ENCODE measurements at places on chromosomes 12 and 14.
A peak's percentile ranks its signal among the peaks of the same experiment; 100 is the strongest.

DNA sequence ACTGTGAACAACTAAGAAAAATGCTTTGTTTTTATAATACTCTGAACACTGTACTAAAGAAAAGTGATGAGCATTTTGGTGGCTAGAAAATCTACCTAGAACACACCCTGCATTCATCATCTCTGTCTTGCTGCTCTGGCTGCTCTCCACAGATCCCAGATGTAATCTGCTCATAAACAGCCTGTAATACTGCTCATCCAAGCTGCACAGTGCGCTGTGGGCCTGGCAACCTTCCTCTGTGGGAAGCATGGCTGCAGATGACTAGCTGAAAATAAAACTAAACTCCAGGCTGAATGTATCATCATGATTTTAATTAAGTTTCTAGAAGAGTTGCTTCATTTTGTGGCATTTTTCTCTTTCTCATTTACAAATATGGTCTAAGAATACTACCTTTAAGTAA is 200.7 kb downstream of the SLC2A13 start:
- no peak for DNase-seq

- DNase-seq: no peak
These were observed 1.8 kb downstream of the TMCC3 start for GRCh38 chr12:94648578-94648977.

GRCh38 chr12:29241821-29242591 is 92.9 kb downstream of the FAR2 start:
- DNase-seq: no peak

DNA sequence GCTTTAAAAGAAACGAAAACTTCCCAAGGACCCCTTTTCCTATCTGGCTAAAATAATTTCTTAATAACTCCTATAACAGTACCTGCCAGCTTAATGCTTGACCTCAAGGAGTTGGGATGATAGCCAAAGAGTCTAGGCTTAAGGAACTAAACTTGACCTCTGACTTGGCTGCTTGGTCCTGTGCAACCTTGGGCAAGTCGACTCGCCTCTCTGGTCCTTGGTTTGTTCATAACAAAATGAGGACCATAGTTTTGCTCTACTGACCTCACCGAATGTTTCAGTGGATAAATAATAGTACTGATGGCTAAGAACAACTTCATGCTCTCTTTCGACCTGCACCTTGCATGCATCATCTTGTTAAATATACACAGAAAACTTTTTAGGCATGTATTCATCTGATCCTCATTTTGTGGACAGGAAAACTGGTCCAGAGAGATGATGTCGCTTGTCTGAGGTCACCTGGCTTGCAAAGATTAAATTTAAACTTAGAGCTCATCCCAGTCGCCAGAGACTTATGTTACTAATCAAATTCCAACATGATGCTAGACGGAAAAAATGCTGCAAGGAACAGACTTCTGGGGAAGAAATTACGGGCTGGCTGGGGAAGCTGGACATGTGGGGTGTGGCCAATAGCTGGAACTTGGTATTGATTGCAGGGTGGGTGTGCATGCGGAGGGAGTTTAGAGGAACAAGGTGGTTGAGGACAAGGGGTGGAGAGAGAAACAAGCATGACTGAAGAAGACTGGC is 38.0 kb upstream of the WSCD2 start:
- DNase-seq: no peak

- no peak for DNase-seq
These were observed 707 bp downstream of the G2E3 start for GRCh38 chr14:30559638-30560091.

GRCh38 chr14:21868442-21869046 is 194.9 kb upstream of the OR4E1 start:
- peak; percentile 80 for DNase-seq

DNA sequence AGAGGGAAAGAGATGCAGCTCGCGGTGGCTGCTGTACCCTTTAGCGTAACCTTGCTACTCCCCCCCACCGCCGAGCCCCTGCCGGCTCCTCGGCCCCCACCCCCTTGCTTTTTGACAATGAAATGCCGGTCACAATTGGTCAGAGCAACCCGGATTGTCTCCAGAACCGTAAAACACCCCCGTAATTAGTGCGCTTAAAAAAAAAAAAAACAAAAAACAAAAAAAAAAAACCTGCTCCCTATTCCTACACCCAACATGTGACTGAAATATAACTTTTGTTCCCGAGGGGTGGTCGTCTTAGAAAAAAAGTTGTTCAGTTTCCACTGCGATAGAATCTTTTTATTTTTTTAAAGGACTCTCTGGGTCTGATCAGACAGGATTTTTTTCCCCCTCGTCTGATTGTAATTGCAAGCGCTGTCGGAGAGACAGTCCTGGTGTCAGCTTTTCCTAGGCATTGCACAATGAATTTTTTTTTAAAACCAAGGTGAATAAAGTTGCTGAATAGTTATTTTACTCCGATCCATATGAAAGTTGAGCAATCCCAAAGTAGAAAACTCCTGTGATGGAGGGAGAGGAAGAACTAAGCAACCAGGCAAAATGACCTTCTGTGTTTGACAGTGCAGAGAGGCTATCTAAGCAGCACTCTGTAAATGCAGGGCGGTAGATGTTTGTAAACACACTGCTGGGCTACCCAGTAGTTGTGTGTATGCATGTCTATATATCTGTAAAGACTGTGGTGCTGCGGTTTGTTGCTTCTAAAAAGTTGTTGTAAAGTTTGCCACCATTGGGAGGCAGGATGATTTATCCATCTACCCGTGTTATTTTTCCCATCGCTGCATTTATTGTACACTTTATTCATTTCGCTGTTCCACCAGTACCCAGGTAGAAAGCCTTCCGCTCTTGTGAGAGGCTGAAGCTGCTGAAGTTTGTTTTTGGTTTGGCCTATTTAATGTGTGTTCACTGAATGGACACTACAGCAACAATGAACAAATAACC is 1.1 kb downstream of the ETV6 start:
- DNase-seq: no peak

- DNase-seq: no peak
These were observed 17.8 kb upstream of the LGALS3 start for GRCh38 chr14:55111122-55111708.

- DNase-seq: no peak
These were observed 77.5 kb upstream of the RASSF3 start for GRCh38 chr12:64532734-64533351.

- DNase-seq: no peak
These were observed 55.2 kb downstream of the TMCC3 start for GRCh38 chr12:94595152-94595551.

GRCh38 chr14:104912053-104912452 is 12.6 kb upstream of the PLD4 start:
- no peak for DNase-seq

DNA sequence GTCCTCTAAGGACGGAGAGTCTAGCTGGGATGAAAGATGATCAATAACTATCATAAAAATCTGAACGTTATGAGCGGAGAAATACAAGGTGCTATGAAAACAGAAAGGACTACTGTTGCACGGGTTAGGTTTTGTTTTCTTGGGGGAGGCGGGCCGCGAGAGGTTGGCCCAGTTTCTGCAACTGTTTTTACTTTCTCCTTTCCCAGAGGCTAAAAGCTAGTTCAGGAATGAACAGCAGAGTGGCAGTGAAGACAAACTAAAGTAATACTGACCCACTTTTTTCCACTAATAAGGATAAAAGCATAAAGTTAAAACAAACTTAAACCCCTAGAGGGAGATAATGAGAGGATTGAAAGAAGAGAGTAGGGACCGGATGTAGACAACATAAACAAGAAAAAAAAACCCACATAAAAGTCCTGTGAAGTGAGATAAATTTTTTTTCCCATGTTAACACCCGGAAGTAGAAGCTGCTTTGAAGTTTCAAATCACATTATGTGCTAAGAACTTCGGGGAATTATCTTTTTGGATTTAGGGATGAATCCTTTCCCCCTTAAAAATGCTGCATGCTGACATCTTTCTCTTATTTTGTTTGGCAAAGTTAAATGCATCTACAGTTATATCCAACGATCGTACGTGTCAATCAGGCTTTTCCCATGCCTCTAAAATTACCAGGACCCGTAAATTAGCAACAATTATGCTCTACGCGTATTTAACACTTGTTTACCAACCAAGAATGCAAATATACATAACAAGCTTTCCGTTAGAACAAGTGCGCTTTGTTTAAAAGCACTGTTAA is 1.0 kb upstream of the CDK17 start:
- DNase-seq: peak; percentile 21

- DNase-seq: no peak
These were observed 158.0 kb upstream of the CAND1 start for GRCh38 chr12:67111182-67111581.

DNA sequence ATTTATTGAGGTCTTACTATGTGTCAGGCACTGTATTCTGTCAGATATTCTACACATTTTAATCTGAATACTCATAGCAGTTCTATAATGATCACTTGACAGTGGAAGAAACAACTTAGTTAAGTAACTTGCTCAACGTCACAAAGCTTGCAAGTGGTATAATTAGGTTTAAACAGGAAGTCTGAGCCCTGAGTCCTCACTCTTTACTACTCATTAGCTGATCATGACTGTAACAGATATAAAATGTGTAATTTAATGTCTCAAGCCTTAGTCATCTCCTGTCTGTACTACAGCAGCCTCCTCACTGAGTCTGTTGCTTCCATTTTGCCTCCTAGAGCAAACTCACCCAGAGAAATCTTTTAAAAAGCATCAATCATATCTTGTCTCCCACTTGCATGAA is 38.9 kb downstream of the PPP4R4 start:
- no peak for DNase-seq

DNA sequence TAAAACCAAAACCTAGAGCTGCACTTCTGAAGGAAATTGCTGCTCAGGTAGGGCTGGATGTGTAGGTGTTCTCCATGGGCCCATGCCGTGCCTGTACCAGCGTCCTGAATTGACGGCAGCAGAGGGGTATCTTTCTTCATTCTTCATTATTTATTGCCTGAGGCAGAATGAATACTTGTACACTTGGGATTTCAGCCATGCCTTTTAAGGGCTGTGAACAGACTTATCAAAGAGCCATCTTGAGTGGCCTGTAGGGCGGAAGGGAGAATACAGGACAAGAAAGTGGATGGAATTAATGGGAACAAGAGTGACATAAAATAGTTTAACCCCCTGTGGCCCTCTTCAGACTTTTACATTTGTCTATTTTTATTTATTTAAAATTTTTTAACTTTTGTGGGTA is 61.4 kb downstream of the RASSF3 start:
- DNase-seq: no peak

DNA sequence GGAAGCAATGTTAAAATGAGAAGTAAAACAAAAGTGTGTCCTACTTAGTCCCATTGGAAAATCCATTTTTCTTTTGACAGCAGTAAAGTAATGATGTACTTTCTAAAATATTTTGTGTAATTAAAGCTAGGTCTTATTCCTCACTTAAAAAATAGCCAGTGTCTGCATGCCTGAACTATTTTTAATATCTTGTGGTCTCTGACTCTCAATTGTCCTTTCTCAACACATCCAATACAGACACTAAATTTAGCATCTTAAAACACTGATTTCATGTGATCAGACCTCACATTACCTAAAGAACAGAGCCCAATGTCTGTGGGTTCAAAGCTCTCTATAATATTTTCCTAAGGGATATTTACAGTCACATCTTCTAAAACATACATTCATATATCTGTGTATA is 108.0 kb downstream of the DERA start:
- no peak for DNase-seq

DNA sequence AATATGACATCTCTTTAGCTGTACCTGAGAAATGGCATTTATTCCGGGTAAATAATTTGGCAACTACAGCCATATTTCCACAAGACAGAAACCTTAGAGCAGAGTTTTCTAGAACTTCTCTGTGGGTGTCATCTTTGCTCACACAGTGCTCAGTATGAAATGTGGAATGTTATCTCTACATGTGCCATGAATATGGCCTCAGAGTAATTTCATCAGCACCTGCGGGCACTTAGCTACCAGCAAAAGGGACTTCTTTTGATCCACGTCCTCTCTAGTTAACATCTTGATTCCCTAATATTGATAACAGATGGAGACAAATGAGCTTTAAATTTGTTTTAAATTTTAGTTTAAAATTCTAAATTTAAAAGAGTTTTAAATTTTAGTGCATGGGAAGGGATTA is 2.9 kb upstream of the ATG14 start:
- DNase-seq: no peak

DNA sequence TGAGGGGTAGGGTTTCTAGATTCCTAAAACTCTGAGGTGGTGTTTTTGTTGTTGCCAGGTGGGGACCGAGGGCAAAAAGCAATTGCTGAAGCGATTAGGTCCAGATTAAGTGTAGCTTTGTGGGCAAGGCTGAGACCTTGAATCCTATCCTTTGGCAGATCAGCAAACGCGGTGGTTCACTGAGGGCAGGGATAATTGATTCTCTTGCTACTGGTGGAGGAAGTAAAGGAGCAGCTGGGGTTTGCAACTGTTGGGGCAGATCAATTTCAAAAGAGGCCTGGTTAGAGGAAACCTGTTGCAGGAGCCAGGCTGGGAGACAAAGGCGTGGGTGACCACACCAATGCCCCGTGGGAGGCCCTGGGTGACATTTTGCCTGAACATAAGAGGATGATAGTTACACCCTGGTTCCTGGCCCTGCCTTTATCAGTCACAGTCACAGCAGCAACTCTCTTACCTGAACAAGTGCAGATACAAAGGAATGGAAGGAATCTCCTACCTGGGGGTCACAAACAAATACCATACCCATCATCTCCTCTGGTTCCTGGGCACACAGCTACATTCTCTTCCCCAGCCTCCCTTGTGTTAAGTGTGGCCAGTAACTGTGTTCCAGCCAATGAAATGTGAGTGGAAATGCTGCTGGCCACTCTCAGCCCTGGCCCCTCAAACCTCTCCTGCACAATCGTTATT is 43.3 kb upstream of the RASSF3 start:
- DNase-seq: no peak

Data from stimulated activated CD4-positive, alpha-beta T cell treated with anti-CD3 and anti-CD28 coated beads, Interleukin-4, amount 100 ng/mL, for 4 hours (primary cell).